ENCODE measurements at places on chromosomes 4 and X.

DNA sequence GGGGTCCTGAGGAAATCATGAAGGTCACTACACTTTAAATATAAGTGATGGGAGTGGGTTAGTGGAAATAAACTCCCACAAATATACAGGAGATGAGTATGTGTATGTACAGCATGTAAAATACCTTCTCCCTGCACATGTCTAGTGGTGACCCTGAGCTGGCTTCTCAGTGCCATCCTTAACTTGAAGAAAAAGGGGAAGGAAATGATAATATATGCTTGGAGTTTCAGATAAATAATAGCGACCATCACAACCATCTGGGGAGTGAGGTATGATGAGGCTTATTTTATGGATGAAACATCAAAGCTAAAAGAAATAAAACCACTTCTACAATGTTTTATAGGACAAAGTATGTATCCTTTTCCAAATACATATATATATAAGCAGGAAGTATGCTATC is 41.0 kb upstream of the SORBS2 start:
- DNase-seq, result no peak

- no peak for DNase-seq
Observed at GRCh38 chrX:17292111-17292527, 82.9 kb upstream of the NHS start.

GRCh38 chrX:2416851-2417604 is 83.7 kb downstream of the DHRSX start:
- no peak for DNase-seq

DNA sequence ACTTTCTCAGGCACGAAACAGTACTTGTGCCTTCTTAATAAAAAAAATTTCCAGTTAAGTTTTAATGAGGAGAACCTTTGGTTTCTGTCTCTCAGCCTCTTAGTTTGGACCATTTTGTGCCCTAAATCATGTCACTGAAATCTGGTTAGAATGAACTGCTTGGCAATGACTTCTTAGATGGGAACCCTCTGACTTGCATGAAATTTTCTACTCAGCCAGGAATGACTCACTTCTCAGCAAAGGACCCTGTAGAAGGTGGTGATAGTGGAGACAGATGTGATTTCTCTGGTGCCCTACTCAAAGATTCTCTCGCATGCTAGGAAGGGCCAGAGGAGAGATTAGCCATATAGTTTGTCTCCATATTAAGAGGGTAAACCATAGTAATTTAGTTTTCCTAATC is 50.5 kb downstream of the RASL11B start:
- no peak for DNase-seq

DNA sequence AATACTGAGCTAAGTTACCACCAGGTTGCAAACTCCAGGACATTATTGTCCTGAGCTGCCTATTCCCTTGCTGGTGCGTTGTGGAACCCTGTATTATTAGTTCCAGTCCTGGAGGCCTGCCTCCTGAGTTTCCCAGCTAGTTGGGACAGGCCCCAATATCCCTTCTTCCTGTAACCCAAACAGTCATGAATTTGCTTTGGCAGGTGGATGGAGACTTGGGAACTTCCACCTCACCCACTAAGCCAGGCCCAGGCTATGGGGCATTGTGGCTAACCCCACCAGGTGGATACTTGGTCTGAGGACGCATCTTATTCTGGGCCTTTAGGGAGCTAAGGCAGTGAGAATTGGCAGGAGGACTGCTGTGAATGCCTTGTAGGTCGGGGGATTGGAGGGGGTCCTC is 5.0 kb downstream of the RBM3 start:
- no peak for DNase-seq

GRCh38 chr4:54093324-54094240 is 6.4 kb upstream of the GSX2 start:
- DNase-seq, result no peak

GRCh38 chr4:1517592-1518411 is 111.6 kb upstream of the NKX1-1 start:
- DNase-seq, result no peak

GRCh38 chrX:9911487-9911886 is 55.7 kb upstream of the CLDN34 start:
- no peak for DNase-seq

DNA sequence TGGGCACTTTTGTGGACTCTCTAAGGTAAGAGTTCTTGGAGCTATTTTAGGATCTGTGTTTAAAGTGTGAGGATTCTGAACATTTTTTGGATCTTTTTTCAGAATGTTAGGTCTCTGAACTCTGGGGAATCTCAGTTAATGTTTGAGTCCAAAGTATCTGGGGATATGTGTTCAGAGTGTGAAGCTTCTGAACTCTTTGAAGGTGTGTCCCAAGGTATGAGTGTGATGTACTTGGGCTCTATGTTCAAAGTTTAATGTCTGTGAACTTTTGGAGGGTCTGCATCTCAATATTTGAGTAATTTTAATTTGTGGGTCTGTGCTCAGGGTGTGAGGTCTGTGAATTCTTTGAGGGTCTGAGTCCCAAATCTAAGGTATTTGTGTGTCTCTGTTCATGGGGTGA is 35.4 kb upstream of the PAGE4 start:
- DNase-seq, result no peak

- no peak for DNase-seq
Observed at GRCh38 chrX:135981668-135982067, 3.6 kb upstream of the SLC9A6 start.

- no peak for DNase-seq
Observed at GRCh38 chrX:132025041-132025440, 1.9 kb downstream of the STK26 start.

DNA sequence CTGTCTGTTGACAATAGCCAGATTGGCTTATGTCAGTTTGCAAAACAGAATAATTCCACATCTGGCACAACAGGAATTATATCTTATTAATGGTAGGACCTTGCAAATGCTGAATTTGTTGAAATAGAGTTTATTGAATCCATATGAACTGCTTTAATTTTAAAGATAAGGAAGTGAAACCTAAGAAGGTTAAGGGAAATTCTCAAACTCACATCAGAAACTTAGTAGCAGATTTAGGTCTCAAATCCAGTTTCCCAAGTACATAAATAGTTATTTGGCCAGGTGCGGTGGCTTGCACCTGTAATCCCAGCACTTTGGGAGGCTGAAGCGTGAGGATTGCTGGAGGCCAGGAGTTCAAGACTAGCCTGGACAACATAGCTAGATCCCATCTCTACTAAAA is 117.1 kb downstream of the HNRNPD start:
- no peak for DNase-seq

All from cerebellum (tissue), 4 donors.